Inflammatory macrophage treated with lipopolysaccharide for 1 hour (primary cell): ENCODE measurements at places on chromosomes 6 and 20.
A peak's percentile ranks its signal among the peaks of the same experiment; 100 is the strongest.

- no peak for DNase-seq
These were observed 4.6 kb downstream of the UNC93A start for GRCh38 chr6:167295495-167296292.

DNA sequence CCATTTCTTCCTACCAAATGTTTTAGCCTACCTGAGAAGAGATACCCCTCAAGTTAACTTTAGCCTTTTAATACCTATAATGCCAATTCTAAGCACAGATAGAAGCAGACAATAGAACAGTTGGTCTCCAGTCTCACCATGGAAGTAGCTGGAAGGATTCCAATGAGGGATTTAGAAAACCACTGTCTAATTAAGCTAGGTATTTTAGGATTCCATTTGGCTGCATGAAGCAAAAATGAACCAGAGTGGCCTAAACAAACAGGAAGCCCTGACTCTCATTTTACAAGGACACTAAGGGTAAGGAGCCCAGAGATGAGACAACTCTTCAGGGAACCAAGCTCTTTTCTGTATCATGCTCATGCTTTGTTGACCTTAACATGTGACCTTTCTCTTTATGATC is 199.2 kb downstream of the ALDH8A1 start:
- DNase-seq, result no peak

- no peak for DNase-seq
These were observed 80.9 kb downstream of the DLL1 start for GRCh38 chr6:170210026-170210390.

DNA sequence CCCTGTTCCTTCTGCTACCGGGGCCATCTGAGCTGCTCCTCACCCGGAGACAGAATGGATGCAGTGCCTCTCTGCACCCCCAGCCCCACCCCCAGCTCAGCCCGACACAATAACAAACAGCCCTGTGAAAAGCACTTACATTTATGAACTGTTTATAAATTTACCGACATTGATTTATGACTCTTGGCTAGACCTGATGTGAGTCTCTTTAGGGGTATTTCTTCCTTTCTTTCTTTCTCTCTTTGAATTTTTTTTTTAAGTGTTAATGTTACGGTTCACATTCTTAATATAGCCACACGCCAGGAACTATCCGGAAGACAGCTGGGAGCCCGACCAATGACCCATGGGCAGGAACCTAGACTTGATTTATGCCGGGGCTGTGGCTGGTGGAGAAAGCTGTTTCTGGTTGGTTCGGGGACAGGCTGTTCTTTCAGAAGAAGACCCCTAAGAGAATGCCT is 266.3 kb downstream of the CDC5L start:
- DNase-seq, result no peak

GRCh38 chr6:116847227-116847626 is 18.3 kb upstream of the GPRC6A start:
- peak; percentile 17 for DNase-seq

DNA sequence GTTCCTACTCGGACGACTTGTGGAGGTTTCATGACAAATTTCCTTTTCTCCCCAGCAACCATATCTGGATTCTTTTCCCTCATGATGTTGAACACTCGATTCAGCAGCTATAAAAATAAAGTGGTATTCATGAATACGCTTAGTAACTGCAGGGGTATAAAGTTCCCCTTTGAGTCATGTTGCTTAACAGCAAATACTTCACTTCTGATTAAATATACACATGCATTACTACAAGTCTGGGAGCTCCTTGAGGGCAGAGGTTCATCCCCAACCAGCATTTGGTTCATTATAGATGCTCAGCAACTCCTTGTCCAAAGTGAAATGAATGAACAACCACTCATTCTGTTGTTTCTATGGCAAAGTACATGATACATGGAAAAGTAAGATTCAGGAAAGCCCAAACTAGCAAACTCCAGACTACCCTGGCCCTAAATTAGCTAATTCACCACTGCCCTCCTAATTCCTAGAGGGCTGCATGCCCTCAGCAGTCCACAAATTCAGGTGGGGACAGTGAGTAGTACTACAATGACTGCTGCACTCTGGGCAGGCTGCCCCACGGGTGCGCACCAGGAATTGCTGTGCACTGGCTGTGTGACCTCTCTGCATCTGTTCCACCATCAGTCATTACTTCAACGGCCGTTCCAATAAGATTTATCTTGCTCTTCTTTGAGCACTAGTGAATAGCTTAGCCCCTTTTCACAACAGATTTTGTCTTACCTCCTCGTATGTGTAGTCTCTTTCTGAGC is 15.2 kb downstream of the EIF2S2 start:
- no peak for DNase-seq

- no peak for DNase-seq
These were observed 6.4 kb downstream of the TIAM2 start for GRCh38 chr6:155001482-155001881.

- no peak for DNase-seq
These were observed 4.8 kb upstream of the EFHC1 start for GRCh38 chr6:52415333-52415732.

DNA sequence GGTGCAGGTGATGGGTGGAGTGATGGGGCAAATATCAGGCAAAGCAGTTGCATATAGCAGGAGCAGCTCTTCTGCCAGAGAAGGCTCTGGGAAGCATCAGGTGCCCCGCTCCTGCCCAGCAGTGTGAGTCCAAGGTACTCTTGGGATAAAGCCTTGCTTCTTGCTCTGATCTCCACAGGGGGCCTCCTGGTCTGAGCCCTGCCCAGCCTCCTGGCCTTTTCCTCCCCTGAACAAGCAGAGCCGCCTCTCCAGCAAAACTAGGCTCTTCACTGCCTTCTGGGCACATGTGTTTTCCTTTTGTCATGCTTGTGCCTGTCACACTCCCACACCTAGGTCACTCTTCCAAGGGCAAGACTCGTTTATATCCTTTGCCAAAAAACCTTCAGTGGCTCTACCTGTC is 34.3 kb downstream of the SIRPA start:
- DNase-seq, result no peak

- no peak for DNase-seq
These were observed 8.6 kb downstream of the BPIFB3 start for GRCh38 chr20:33062105-33062824.

DNA sequence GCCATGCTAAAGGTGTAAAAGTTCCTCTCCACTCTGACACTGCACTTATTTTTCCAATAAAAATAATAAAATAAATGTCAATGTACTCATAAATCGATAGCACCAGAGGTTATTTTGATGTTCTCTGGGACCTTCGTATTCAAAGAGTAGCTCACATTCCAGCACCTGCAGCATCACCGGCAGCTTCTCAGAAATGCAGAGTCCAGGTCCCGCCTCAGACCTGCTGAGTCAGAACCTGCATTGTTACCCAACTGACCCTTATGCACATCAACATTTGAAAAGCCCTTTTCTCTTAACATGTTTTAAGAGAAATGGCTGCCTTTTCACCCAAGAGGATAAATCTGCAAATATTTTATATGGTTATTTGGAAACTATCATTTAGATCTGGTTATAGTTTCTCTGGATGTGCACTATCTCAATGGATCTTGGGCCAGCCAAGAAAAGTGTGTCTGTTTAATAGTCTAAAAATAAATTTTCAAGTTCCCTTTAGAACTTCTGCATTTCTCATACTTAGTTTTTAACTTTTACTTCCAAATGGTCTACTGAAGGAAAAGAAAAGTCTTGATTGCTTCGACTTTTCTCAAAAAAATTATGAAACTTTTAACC is 216.2 kb upstream of the PRDM1 start:
- DNase-seq, result peak; percentile 57

GRCh38 chr6:68730291-68731054 is 95.4 kb downstream of the ADGRB3 start:
- DNase-seq, result no peak

GRCh38 chr20:58623579-58624473 is 27.3 kb upstream of the STX16 start:
- DNase-seq, result no peak
